Uterus (tissue), 4 donors: ENCODE measurements at places on chromosomes 1 and 21. TPM values are rescaled to one million over a fixed set of nuclear protein-coding genes. Genes with fewer than 3 reads are reported as not detected.
A peak's percentile ranks its signal among the peaks of the same experiment; 100 is the strongest.

DNA sequence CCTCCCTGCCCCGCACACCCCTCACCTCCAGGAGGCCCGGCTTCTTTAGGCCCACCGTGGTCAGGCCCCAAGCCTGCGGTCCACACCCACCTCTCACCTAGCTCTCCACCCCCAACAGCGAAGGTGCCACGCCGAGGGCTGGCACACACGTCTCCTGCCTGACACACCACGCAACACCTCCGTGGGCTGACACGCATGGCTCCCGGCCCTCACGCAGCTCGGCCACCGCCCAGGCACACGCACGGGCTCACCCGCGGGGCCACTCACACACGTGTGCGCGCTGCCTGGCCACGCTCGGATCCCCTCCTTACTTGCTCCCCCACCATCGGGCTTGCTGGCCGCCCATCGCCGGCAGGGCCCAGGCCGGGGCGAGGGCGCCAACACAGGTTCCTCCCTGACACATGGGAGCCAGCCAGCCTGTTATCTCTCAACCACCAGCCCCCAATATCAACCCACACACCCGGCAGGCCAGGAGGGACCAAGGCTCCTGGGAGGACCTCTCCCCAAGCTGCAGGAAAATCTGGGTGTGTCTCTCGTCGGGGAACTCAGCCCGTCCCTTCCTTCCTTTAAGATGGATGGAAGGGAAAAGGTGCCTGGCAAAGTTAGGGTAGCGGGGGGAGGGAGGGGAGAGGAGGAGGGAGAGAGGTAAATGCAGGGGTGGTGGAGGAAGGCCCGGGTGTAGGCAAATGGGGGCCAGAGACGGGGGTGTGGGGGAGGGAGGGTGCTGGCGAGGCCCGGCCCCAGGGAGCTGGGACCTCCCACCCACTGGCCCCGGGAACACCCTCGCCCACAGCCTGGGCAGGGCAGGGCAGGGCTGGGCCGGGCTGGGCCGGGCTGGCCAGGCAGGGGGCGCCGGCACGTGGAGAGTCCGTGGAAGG lies 546 bp downstream of the ELOVL1 start:
- peak; percentile 30 for DNase-seq

WNT4 gene
- 1.3 TPM for total RNA-seq

GRCh38 chr1:46718340-46718726 lies 581 bp downstream of the EFCAB14 start:
- no peak for DNase-seq

CDC7 gene
- 3.8 TPM for total RNA-seq

- DNase-seq, result no peak
Measured at GRCh38 chr1:182777386-182777785, 12.2 kb upstream of the NPL start.

GRCh38 chr1:41098730-41099460 lies 77.4 kb upstream of the SLFNL1 start:
- DNase-seq, result no peak

- DNase-seq, result no peak
Measured at GRCh38 chr1:77068013-77068412, 151.2 kb downstream of the PIGK start.

- no peak for DNase-seq
Measured at GRCh38 chr1:109193653-109194590, 19.8 kb upstream of the SARS1 start.
